ENCODE measurements at places on chromosomes 4 and X.

DNA sequence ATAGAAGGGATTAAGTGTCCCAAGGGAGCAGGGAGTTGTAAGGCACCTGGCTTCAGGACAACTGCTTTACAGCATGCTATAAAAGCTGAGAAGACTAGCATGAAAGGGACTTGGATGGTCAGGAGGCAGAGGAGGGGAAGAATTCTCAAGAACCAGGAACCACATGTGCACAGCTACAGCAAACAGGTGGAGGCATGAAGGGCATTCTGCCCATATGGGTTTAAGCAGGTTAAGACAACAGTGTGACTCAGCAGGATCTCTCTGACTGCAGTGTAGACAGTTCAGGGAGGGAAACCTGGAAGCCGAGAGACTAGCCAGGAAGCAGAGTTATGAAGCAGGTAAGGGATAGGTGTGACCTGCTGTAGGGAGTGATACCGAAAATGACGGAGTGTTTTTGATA lies 117.0 kb downstream of the DHRSX start:
- DNase-seq, result no peak

DNA sequence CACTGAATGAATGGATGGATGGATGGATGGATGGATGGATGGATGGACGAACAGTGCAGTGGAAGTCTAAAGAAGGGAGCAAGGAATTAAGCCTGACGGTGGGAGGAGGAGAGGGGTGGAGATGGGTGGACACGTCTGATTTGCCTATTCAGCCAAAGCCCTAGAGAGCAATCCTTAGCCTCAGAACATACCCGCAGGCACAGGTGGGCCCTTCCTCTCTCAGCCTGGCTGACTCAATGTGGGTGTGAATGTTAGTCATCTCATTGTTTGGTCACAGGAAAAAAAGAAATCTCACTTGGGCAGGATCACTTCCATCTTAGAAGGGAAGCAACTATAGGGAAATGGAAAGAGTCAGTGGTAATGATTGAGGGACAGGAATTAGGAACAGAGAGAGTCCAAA lies 165.9 kb downstream of the PJA1 start:
- DNase-seq, result no peak

DNA sequence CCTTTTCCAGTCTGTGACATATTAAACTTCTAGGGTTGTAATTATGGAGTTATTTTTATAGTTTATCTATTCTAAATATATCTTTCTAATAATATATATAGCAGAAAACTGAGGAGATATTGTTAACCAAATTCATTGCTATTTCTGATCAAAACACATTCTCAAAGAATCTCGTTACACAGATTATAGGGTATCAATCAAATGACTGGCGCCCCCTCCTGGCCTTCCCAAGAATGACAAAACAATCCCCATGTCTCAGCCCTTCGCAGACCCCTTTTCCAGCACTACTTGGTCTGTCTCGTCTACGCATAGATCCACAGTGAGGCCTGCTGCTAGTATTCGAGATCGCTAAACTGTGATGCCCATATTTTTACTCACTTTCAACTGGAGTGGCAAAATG lies 209.3 kb downstream of the GPC3 start:
- peak; percentile 10 for DNase-seq

DNA sequence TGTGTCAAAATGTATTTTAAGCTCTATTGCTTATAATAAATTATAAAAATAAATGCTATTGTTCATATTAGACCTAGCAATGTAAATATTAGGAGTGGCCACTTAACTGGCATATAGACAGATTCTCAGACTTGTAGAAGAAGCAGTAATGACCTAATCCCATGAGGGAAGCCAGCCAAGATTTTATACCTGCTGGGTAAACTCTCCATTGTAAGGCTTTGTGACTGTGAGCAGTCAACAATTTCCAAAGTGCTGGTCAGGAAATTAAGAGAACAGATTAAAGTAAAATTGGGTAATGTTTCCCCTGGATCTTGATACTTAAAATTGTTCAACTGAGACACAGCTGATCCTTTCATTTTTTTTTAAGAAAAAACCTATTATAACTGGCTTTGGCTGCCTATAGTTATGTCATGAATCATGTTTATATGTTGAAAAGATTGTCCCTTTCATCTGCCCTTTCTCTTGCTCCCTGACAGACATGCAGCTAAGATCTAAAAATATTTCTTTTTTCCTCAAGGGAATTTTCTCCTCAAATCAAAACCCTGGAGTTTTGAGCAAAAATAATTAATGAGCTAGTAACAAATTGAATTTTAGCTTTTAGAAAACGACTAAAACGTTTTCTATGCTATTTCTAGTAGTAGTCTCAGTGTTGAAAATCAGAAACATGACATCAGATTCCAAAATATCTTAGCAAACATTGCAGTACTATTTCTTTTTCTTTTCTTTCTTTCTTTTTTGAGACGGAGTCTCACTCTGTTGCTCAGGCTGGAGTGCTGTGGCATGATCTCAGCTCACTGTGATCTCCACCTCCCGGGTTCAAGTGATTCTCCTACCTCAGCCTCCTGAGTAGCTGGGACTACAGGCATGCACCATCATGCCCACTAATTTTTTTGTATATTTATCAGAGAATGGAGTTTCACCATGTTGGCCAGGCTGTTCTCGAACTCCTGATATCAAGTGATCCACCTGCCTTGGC lies 77.9 kb downstream of the ADGRL3 start:
- no peak for DNase-seq

- no peak for DNase-seq
Measured at GRCh38 chr4:37040816-37041215, 203.7 kb upstream of the NWD2 start.

DNA sequence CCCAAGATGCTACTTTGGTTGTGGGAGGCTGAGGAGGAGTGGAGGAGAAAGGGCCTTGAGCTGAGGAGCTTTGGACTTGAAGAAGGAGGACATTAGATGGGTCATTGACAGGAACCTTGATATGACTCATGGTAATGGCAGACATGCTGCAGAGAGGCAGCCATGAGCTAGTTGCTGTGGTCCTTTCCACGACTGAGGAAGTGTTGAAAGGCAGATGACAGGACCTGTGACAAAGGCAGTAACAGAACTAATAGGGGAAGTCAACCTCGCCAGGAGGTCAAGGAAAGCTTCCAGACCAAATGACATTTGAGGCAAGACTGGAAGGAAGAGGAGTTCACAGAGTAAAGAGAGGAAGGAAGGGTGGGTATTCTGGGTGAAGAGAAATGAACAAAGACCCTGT lies 7.6 kb upstream of the XPNPEP2 start:
- no peak for DNase-seq

- peak; percentile 38 for DNase-seq
Measured at GRCh38 chrX:54043541-54044125, 640 bp downstream of the PHF8 start.

- DNase-seq, result no peak
Measured at GRCh38 chr4:135244696-135245095, 1043.1 kb upstream of the PABPC4L start.

DNA sequence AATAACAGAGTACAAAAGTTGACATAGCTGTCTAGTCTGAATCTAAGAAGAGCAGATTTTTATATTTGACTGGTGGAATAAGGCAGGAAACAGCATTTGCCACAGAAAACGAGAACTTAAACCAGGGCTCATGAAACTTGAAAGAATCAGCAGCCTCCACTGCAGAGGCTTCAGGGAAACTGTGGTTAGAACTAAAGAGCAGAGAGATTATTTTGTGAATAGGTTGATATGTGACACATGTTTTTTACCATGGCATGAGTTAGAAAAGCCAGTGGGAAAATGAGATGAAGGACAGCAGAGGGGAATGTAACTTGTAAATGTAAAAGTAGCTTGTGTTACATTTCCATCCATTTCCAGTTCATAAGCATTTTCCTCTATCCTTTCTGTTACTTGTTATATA lies 63.7 kb upstream of the CAMK2D start:
- DNase-seq, result no peak
